ENCODE measurements at places on chromosomes 6 and 20. TPM values are rescaled to one million over a fixed set of nuclear protein-coding genes. Genes with fewer than 3 reads are reported as not detected.

The GLP1R gene
- total RNA-seq = not detected

The LRRC73 gene
- total RNA-seq = 1.2 TPM

The PTGIS gene
- total RNA-seq = 0.14 TPM

The GNAS-AS1 gene
- total RNA-seq = 1.8 TPM

The IRF4 gene
- 0.29 TPM for total RNA-seq

The ENPP3 gene
- not detected for total RNA-seq

The RAET1L gene
- not detected for total RNA-seq

The ATP6V1G2 gene
- total RNA-seq = 2.3 TPM

The HS3ST5 gene
- not detected for total RNA-seq

The ELOVL2 gene
- 9.4 TPM for total RNA-seq

The ANKRD6 gene
- total RNA-seq = 10.7 TPM
